ENCODE measurements at places on chromosomes 13 and 19. TPM values are rescaled to one million over a fixed set of nuclear protein-coding genes. Genes with fewer than 3 reads are reported as not detected.

DNA sequence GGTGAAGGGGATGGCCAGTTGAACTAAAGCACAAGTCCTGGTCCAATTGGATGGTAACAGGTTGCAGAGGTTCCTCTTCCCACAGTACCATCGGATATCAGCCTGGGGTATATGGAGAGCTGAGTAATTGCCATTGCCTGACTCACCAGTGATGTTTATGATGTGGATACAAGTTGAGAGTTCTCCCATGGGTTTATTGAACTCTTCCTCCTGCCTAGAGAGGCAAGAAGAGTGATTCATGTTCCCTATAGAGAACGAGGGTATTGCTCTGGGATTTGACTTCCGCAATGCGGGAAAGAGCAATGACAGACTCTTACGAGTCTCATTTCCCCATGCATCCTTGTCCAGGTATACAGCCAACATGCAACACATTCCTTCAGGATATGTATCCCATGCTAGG is 111.3 kb upstream of the PCDH9 start:
- H3K27me3 ChIP-seq = peaks cover 2% of the 10 kb centered on the region
- H3K36me3 ChIP-seq = no peaks in the 10 kb centered on the region
- no peaks in the 10 kb centered on the region for H3K4me1 ChIP-seq
- H3K4me3 ChIP-seq = no peak overlapping the region
- H3K27ac ChIP-seq = no peak overlapping the region
- DNase-seq = no peak

- no peak overlapping the region for H3K4me3 ChIP-seq
- peaks cover 23% of the 10 kb centered on the region for H3K36me3 ChIP-seq
- H3K27ac ChIP-seq = no peak overlapping the region
- peaks cover 12% of the 10 kb centered on the region for H3K27me3 ChIP-seq
- no peak for DNase-seq
- H3K4me1 ChIP-seq = peaks cover 42% of the 10 kb centered on the region
Measured at GRCh38 chr19:5972355-5972731, 5.6 kb downstream of the RANBP3 start.

DNA sequence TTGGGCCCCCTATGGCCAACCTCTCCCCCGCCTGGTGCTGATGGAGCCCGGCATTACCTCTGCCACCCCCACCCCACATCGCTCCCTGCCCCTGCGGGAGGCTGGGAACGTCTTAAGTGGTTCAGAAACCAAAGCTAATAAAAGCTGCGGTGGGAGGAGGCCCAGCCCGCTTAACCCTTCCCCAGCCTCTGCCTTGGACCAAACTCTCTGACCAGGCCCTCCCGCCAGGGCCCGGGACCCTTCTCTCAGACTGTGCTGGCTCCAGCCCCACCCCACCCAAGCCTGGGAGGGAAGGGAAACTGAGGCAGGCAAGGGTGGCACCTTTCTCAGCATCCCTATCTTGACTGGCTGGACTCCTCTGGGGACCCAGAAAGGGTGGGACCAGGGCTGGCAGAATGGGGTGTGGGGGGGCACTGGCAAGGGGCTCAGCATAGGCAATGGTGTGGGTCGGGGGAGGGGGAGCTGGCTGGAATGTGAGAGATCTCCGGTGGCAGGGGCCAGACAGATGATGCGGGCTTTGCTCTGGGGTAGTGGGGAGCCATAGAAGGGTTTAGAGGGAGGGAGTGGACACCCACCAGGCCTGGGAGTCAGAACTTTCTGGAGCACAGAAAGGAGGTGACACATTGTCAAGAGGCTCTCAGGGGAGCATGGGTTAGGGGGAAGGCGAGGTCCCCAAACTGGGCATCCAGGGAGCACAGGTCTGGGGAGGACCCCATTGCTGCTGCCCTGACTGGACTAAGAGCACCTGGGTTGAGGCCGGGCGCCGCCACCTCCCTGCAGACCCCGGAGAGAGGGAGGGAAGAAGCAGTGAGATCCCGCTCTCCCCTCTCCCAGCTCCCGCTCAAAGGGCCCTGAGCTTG is 21.9 kb downstream of the SMIM24 start:
- H3K4me1 ChIP-seq = peaks cover 3% of the 10 kb centered on the region
- H3K27me3 ChIP-seq = peaks cover 11% of the 10 kb centered on the region
- peaks cover 4% of the 10 kb centered on the region for H3K36me3 ChIP-seq
- DNase-seq = no peak
- no peak overlapping the region for H3K27ac ChIP-seq

DNA sequence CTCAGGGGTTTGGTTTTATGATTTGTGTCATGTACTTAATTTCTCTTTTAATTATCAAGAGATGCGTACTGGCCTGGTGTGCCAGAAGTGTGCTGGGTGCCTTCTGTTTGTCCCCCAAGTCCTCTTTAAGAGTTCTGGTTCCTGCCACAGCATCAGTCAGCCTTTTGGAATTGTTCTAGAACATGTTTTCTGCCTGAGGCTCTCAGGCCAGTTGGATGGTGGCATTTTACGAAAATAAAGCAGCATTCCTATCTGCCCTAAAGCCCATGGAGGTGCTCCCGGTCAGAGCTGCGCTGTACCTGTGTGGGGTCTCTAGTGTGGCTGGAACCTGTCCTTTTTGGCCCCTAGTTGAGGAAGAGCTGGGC is 54.1 kb downstream of the TSSK6 start:
- peak overlapping the region; percentile 49 for H3K27ac ChIP-seq
- DNase-seq = no peak
- H3K4me1 ChIP-seq = peaks cover 67% of the 10 kb centered on the region
- H3K4me3 ChIP-seq = peak overlapping the region; percentile 2

GRCh38 chr19:30449078-30449590 is 77.0 kb downstream of the ZNF536 start:
- peaks cover 31% of the 10 kb centered on the region for H3K4me1 ChIP-seq
- H3K36me3 ChIP-seq = peaks cover 3% of the 10 kb centered on the region
- H3K27me3 ChIP-seq = peaks cover 8% of the 10 kb centered on the region
- H3K4me3 ChIP-seq = no peak overlapping the region
- no peak for DNase-seq

DNA sequence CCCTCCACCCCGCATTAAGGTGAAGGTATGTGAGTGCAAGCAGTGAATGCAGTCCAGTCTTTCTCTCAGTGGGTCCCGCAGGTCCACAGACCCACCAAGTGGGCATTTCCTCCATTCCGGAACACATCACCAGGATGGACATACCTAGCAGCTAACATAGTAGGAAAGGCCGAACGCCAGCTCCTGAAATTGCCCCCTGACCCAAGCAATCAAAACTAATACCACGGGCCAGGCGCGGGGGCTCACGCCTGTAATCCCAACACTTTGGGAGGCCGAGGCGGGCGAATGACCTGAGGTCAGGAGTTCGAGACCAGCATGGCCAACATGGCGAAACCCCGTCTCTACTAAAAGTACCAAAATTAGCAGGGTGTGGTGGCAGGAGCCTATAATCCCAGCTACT is 71.7 kb upstream of the VSTM2B start:
- H3K4me1 ChIP-seq = no peaks in the 10 kb centered on the region
- DNase-seq = no peak
- H3K27me3 ChIP-seq = peaks cover 3% of the 10 kb centered on the region
- H3K27ac ChIP-seq = no peak overlapping the region

- H3K36me3 ChIP-seq = no peaks in the 10 kb centered on the region
- peaks cover 5% of the 10 kb centered on the region for H3K4me1 ChIP-seq
- no peak overlapping the region for H3K4me3 ChIP-seq
- H3K27ac ChIP-seq = no peak overlapping the region
Measured at GRCh38 chr13:47903836-47904235, 97.2 kb downstream of the SUCLA2 start.

DNA sequence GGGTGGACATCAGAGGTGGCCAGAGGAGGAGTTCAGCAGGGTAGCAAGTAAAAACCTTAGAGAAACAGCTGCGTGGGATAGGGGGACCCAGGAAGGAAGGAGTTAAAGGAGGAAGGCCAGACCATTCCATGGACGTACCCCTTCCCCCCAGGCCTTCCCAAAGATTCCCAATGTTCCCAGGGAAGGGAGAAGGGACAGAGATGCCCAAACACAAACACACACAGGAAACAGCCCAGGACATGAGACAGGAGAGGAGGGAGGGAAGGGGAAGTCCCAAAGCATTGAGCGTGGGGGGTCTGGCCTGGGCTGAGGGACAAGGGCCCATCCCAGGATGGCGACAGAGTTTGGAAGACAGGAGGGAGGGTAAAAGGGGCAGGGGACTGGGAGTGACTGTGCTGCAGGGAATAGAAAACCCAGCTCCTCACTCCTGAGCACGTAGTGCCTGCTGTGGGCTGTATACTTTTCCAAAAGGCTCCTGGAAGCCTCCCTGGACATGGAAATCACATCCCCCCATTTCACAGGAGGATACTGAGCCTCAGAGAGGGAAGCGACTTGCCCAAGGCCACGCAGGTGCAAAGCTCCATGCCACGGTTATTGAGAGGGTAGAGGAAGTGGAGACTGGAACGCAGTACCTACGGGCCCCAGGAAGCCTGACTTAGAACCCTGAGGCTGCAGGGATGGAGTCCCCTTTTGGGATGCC is 1.1 kb downstream of the SYDE1 start:
- peaks cover 28% of the 10 kb centered on the region for H3K36me3 ChIP-seq
- peaks cover 12% of the 10 kb centered on the region for H3K27me3 ChIP-seq
- H3K27ac ChIP-seq = peak overlapping the region; percentile 99
- no peak for DNase-seq
- H3K4me3 ChIP-seq = peak overlapping the region; percentile 95

The ICAM5 gene
- not detected for total RNA-seq

The SULT2A1 gene
- not detected for total RNA-seq
